ENCODE measurements at places on chromosomes 13 and 19.

GRCh38 chr13:35841060-35841521 is 290.1 kb downstream of the DCLK1 start:
- DNase-seq, result no peak

GRCh38 chr13:20901668-20902437 is 693 bp downstream of the XPO4 start:
- DNase-seq, result peak; percentile 42

DNA sequence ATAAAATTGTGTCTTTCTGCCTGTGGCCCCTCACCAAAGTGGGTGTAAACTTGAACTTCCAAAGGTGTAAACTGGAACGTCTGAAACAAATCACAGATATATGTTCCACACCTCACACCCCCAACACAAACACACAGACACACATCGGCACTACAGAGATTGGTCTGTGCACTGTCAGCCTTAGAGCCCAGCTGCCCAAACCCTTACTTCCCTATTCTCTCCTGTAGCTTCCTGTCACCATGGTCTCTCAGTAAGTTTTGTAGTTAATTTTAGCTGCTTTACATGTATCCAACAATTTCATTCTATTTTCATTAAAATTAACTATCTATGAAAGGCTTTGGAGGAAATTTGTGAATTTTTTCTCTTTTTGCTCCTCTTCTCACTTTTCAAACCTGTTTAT is 5.4 kb downstream of the TM9SF2 start:
- DNase-seq, result no peak

- no peak for DNase-seq
Measured at GRCh38 chr13:46654951-46655350, 102.0 kb downstream of the LRCH1 start.

GRCh38 chr19:35755550-35756376 is 1.1 kb downstream of the HSPB6 start:
- DNase-seq, result peak; percentile 58

- DNase-seq, result no peak
Measured at GRCh38 chr13:63288576-63288975, 1872.9 kb upstream of the PCDH20 start.

DNA sequence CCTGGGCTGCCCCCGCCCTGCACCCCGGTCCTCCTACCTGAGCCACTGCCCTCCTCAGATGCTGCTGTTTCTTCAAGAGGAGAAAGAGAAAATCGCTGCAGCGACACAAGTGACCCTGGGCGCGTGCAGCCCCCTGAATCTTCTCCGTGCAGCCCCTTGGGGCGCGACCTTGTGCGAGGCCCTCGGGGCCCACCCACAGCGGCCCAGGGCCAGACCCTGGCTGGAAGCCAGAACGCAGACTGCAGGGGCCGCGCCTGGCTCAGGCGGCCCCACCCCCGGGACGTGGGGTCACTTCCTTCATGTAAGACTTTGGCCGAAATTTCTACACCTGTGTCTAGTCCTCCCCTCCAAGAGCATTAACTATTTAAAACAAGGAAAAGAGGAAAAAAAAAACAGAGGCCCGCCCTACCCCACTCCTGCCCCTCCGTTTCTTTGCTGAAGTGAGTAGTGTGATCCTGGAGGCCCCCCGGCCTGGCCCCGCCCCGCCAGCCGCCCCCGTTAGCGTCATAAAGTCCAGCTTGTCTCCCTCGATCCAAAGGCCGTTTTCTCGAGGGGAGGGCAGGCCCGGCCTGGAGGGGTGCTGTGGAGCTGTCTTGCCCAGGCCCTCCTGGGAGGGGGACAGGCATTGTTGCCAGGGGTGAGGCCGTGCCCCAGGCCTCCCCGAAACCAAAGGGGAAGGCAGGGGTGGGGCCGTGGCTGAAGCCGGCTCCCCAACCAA is 35.3 kb downstream of the BTBD2 start:
- no peak for DNase-seq
